ENCODE measurements at places on chromosomes 2 and 18.

DNA sequence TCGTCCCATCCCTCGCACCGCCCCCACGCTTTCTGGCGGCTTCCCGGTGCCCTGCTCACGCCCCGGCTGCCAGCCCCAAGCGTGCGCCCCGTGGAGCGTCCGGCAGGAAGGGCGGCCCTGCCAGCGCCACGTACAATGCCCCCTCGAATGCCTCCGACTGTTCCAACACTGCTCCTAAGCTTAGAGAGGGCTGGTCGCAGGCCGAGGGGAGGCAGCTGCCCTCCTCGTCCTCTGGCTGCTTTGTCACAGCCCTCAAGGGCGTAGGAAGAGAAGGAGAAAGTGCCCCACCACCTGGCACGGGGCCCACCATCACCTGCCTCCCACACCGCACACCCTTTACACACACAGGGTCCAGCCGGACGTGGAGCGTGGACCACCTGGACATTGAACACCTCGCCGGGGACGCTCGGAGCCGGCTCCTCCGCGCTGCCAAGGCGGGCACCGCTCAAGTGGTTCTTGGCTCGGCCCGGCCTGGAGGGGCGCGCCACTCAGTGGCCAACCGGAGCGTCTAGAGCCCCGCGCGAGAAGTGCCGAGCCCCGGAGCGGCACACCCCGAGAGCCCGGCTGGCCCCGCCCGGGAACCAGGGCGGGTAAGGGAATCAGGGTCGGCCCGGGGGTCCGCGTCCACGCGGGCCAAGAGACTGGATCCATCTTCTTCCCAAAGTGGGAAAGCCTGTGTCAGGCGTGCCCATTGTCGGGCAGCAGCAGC, 830 bp downstream of the DNER start:
- peak; percentile 46 for DNase-seq

- DNase-seq: no peak
Measured at GRCh38 chr2:216493334-216493685, 5.3 kb upstream of the RPL37A start.

- DNase-seq: no peak
Measured at GRCh38 chr18:12106471-12106870, 12.8 kb downstream of the ANKRD62 start.

DNA sequence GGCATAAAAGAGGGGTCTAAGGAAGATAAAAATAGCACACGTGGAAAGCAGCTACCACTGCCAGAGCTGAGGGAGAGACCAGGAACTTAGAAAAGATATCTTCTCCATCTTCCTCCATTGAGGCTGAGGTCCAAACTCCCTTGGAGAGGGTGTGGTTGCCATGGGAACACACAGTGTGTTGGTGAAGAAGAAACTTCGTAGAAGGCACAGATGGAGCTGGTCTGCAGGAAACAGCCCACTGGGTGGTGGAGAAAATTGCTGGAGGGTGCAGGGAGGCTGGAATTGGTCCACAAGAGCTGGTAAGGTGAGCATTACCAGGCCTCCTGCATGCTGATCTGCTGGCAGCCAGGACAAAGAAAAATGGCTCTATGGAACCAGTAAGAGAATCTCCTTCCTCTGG, 191.0 kb downstream of the HRH4 start:
- no peak for DNase-seq

- no peak for DNase-seq
Measured at GRCh38 chr2:65388051-65388531, 44.3 kb downstream of the SPRED2 start.
